ENCODE measurements at places on chromosomes 16 and 17.

DNA sequence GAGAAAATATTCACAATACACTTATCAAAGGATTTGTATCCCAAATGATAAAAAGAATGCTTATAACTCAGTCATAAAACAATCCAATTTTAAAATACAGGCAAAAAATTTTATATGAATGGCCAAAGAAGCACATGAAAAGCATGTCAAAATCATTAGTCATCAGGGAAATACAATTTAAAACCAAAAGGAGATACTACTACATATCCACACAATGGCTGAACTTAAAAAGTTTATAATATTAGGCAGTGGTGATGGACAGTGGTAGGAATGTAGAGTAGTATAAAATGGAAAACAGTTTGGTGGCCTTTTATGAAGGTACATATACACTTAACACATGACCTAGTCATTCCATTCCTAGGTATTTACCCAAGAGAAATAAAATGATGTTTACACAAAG is 12.2 kb downstream of the CMC2 start:
- no peak for DNase-seq

GRCh38 chr16:11328172-11329070 is 16.8 kb upstream of the RMI2 start:
- DNase-seq: no peak

- no peak for DNase-seq
Observed at GRCh38 chr16:23071196-23072083, 77.8 kb downstream of the USP31 start.

DNA sequence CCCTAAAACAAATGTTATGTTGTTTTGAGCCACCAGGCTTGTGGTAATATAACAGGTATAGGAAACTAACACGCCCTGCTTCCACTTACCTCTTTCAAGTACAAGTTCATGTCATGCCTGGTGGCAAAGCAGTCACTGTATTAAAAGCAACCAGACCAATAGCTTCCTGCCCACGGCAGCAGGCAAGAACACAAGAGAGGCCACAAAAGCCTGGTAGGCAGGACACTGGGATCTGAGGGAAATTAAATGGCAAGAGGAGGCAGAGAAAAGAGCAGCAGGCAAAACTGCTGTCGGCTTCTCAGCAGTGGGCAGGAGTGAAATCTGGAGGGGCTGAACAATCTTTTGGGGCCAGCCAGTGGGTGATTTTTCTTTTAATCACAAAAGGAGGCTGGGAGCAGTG is 2.2 kb downstream of the CYTH1 start:
- DNase-seq: no peak

DNA sequence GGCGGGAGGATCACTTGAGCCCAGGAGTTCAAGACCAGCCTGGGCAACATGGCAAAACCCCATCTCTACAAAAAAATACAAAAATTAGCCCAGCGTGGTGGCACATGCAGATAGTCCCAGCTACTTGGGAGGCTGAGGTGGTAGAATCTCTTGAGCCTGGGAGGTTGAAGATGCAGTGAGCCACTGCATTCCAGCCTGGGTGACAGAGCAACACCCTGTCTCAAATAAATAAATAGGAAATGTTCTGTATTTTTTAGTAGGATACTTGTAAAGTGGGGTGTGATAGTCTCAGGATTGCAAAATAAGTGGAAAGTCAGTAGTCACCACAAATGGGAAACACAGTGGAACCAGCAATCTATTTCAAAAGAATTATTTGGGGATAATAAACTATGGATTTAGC is 4.0 kb downstream of the RSPRY1 start:
- no peak for DNase-seq

DNA sequence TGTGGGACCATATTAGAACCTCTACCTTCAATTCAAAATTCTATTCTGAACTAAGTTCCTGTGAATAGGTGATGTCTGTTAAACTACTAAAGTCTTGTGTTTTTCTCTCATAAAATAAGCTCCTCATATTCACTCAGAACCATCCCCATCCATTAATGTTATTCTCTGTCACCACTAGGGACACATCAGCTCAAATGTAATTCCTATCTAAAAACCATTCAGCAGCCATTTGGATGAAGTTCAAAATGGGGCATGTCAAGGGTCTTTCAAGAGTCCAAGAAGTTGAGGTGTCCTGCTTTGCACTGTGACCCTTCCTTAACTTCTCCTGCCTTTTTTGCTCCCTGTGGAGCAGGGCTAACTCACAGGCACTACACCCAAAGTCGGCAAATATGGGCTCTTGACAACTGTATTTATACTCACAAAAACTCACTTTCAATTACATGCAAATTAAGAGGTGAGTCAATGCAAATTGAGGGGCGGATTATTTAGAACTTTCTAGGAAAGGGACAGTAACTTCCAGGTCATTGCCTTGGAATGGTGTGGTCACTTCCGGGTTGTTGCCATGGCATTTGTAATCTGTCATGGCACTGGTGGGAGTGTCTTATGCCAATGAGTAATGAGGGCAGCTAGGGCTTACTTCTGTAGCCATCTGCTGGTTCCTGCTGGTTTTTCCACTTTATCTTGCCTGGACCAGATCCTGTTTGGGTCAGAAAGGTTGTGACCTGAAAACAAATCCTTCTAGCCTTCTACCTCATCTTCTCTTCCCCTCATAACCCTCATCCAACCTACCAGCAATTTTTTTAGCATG is 128.2 kb upstream of the COX10 start:
- no peak for DNase-seq

- no peak for DNase-seq
Observed at GRCh38 chr17:16243801-16244567, 27.0 kb downstream of the PIGL start.

DNA sequence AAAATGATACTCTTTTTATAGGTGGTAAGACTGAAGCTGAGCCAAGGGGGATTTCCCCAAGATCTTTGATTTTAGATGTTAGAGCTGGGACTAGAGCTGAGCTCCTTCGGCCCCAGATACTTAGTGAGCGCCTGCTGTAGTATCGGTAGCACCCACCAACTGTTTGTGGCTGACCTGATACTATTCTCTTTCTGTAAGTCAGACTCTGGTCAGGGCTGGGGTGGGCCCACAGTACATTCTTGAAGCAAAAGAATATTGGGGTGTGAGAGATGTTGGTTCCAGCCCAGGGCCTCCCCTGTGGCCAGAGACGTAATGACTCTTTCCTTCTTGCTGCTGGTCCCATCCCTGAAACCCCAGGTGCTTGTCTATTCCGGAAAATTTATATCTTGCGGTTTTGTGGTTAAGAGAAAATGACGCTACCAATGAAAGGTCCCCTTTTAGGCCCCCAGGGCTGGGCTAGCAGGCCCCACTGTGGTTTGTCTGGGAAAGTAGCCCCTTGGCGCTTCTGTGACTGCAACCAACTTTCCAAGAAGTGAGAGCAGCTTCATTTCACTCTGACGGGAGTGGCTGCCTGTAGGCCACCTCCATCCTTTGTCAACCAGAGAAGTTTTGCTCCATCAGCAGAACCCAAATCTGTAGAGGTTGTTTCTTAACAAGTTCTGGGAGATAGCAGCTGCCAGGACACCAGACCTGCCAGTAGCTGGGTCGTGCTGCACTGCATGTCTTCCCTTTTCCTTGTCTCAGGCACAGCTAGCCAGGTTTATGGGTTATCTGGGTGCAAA is 86.4 kb upstream of the LGALS9 start:
- DNase-seq: no peak

DNA sequence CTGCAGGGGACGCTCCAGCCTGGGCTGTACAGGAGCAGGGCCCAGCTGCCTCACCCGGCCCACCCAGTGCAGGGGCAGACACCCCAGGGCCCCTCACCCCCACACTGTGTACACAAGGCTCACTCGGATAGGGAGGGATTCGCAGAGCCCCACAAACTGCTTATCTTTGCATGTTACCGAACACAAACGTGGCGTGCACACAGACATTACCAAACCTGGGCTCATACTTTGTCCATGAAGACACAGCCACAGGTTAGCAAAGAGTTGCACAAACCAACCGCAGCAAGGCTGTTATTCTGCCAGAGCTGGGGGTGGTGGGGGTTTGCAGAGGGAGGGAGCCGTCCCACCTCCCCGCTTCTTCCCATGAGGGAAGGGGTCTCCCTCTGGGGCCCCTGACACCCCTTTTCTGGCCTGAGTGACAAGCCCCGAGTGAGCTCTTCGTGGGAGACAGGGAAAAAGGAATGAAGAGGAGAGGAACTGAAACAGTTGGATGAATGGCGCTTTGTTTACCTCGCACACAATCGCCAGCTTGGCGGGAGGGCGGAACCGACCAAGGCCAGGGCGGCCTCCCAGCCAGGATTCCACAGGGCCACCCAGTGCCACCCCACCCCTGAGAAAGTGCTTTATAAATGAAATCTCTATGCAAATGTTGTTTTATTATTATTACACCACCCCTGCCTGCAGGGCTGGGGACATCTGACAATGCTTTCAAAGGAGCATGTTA is 434 bp upstream of the CPSF4L start:
- DNase-seq: peak; percentile 80

- DNase-seq: peak; percentile 91
Observed at GRCh38 chr16:87465306-87465705, 27.5 kb downstream of the ZCCHC14 start.

- DNase-seq: no peak
Observed at GRCh38 chr17:64232466-64233262, 30.4 kb downstream of the TEX2 start.

DNA sequence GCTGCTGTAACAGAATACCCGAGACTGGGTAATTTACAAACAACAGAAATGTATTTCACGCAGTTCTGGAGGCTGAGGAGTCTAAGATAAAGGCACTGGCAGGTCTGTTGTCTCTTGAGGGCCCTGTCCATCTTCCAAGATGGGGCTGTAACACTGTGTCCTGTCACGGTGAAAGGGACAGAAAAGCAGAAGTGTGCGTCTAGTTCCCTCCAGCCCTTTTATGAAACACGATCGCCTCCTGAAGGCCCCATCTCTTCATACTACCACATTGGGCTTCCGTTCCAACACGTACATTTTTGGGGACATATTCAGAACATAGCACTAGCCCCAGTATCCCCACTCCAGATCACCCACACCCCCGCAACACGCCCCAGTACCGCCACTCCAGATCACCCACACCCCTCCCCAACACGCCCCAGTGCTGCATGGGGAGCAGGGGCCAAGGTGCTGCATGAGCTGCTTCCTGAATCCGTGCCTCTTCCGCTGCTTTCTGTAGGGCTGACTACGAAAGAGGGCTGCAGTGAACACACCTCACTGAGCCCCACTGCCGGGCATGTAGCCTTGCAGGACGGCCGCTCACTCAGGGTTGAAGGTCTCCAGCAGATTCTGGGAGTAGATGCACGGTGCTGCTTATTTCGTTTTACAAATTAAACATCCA is 91.9 kb downstream of the RPTOR start:
- DNase-seq: no peak

GRCh38 chr16:30335598-30336474 is 19.3 kb downstream of the CD2BP2 start:
- peak; percentile 91 for DNase-seq

DNA sequence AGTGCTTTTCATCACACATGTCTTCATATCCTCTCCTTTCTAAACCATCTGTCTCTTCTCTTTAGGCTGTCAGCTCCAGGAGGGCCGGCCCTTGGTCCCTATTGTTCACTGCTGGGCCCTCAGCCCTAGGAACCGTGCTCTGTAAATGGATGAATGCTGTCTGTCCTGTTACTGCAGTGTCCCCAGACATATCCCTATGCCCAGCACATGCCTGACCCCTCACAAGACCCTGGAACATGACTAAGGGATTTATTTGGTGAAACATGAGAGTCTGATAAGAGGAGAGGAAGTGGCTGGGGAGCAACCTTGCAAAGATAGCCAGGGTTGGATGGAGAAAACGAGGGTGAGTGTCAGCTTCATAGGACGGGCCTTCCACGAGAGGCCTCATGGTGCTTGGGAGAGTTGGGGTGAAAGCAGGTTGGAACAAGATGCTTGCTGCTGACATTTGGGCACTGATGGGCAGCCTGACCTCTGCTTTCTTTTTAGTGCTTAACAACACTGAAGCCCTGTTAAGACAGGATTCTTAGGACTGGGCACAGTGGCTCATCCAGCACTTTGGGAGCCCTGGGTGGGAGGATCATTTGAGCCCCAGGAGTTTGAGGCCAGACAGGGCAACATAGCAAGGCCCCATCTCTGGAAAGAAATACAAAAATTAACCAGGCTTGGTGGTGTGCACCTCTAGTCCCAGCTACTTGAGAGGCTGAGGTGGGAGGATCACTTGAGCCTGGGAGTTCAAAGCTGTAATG is 39.0 kb downstream of the ABCC1 start:
- DNase-seq: no peak

DNA sequence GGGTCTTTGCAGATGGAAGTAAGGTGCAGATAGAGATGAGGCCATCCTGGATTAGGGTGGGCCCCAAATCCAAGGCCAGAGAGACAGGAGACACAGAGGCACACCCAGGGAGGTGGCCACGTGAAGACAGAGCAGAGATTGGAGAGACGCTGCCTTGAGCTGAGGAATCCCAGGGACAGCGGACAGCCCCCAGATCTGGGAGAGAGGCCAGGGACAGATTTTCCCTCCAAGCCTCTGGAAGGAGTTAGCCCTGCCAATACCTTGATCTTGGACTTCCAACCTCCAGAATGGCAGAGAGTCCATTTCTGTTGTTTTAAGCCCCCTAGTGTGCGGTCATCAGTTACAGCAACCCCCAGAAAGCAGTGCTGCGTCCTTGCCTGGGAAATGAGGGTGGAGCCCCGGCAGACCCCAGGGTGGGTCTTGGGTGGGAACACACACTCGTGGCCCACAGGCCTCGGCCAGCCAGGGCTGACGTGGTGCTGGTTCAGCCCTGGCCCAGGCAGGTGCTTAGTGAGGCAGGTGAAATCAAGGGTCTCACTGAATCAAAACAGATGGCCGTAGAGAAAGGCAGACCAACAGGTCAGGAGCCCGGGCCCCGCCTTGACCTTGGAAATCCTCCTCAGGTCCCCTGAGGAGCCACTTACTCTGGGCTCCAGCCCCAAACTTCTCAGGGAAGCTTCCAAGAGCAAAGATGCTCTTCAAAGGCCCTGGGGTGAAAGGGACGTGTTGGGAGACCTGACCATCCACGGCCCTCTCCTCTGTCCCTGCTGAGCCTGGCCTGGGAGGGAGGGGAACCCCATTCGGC is 169.3 kb downstream of the RBFOX3 start:
- DNase-seq: no peak

DNA sequence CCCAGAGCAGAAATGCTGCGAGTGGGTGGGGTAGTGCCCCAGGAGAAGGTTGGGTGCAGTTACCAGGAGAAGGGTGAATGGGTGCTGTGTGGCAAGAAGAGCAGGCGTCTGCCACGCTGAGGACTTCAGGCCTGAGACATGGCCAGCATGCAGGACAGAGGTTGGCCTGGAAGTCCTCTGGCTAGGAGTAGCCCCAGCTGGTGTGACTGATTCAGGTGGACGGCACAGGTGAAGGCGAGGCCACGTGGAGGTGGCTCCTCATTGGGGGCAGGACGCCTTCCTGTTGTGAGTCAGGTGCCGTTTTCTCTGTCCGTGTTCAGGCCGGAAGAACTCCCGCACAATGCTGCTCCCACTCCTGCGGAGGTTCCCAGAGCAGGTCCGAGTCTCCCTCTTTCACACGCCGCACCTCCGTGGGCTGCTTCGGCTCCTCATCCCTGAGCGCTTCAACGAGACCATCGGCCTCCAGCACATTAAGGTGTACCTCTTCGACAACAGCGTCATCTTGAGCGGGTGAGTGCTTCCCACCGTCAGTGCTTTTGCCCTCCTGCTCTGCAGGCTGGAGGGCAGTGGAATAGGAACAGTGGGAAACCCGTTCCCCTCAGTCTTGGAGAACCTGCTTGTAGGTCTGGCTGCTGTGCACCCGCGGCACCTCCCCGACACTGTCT is 20.7 kb downstream of the PGS1 start:
- DNase-seq: no peak
